Foreskin fibroblast (primary cell): ENCODE measurements at places on chromosomes 2 and 18.
A peak's percentile ranks its signal among the peaks of the same experiment; 100 is the strongest.

DNA sequence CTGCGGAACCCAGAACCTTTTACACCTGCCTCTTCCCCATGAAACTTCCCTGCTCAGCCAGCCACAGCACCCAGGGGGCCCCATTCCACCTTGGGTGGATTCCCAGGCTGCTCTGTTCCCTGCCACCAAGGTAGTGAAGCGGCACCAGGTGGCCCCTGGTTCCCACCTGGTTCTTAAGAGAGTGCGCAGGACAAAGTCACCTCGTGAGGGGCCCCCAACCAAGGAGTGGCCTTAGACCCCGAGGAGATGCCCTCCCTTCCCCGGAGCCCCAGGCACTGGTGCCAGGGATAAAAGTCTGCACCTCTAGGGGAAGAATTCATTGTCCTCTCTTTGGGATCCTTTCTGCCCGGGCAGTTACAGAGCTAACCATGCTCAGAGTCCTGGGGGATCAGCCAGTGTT lies 3.1 kb upstream of the LPIN1 start:
- DNase-seq: no peak

- DNase-seq: no peak
Measured at GRCh38 chr2:69359371-69359770, 27.7 kb downstream of the GFPT1 start.

GRCh38 chr2:218485986-218486667 lies 67.2 kb downstream of the VIL1 start:
- DNase-seq: no peak

DNA sequence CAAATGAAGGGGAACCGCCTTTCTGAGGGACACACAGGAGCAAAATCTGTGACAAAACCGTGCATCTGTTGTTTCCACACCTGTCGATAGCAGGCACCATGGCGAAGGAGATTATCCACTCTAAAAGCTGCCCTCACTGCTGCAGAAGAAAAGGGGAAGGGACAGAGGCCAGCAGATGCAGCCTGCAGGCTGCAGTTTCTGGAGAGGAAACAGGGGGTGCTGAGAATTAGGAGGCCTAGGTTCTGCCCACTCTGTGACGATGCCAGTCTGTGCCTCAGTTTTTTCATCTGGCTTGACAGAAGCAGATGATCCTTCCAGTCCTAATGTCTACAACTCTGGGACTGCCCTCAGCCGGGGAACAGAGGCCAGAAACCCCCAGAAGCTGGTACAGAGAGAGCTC lies 17.7 kb downstream of the PAX8 start:
- no peak for DNase-seq

GRCh38 chr2:152813351-152813750 lies 94.9 kb downstream of the ARL6IP6 start:
- DNase-seq: no peak

- peak; percentile 44 for DNase-seq
Measured at GRCh38 chr2:23537991-23538390, 153.0 kb downstream of the KLHL29 start.

GRCh38 chr18:58584200-58585127 lies 44.4 kb downstream of the ALPK2 start:
- peak; percentile 81 for DNase-seq

GRCh38 chr18:67300498-67300897 lies 216.0 kb downstream of the DSEL start:
- DNase-seq: no peak

DNA sequence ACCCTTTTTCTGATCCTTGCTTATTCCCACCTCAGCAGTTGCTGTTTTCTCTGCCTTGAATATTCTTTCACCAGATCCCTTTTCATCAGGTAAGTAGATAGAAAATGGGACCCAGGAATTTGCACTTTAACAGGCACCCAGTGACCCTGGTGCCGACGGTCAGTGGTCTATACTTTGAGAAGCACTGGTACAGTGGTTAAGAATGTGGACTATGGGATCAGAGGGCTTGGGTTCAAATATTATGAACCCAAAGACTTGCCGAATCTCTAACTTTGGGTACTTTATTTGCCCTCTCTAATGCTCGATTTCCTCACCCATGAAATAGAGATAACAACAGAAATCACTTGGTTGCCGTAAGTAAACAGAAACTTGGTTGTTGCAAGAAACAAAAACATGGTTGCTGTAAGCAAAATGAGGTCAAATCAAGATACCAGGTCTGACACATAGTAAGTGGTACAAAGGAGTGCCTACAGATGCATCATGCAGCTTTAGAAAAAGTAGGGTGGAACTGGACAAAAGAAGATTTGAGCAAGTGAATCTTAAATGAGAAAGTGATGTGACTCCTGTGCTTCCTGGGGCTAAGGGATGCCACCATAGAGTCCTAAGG lies 69.5 kb upstream of the GLS start:
- DNase-seq: no peak

GRCh38 chr2:70690846-70691245 lies 77.2 kb downstream of the ADD2 start:
- no peak for DNase-seq

DNA sequence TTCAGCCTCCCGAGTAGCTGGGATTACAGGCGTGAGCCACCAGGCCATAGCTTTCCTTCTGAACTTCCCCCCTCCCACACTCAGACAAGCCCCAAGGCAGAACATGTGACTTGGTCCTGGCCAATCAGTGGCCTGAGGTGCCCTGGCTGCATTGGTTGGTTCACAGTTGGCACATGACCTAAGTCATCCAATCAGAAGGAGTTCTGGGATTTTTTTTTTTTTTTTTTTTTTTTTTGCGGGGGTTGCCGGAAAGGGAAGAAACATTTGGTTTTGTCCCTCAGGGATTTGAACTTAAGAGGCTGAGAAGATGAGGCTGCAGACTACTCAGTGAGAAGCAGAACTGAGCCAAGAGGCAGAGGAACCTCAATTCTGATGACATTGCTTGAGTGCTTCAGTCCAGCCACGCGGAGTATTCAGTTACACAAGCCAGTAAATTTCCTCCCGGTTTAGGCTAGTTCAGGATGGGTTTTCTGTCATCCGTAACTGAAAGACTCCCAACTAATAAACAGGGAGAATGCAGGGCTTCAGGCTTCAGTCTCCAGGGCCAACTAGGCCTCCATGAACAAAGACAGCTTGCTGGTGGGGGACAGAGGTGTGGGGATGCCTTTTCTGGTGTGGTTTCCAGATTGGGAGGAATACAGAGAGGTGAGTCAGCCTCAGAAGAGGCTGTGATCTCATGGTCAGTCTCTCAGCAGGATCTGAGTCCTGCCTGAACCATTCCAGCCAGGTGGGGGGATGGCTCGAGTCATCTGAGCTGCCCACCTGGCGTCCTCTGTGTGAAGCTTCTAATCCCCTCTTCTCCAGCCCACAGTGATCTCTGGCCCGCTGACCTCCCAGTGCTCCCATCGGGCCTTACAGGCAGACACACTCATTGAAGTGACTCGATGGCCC lies 9.2 kb downstream of the PTMA start:
- peak; percentile 73 for DNase-seq

DNA sequence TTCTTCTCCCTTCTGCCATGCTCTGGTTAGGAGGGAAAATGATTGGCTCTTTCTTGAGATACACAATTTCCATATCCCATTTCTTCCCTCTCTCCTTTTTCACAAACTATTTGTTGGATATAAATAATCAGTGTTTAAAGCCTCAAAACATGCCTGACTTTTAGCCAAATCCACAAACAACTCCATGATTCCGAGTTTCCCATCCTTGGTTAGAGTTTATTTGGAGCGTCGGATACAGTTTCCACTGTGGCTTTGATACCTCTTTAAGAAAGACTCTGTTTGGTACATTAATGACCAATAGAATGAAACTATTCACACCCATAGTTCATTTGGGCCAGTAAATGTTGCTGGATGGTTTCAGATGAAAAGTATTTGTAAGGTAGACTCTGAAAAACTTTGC lies 5.9 kb upstream of the FHL2 start:
- DNase-seq: no peak

DNA sequence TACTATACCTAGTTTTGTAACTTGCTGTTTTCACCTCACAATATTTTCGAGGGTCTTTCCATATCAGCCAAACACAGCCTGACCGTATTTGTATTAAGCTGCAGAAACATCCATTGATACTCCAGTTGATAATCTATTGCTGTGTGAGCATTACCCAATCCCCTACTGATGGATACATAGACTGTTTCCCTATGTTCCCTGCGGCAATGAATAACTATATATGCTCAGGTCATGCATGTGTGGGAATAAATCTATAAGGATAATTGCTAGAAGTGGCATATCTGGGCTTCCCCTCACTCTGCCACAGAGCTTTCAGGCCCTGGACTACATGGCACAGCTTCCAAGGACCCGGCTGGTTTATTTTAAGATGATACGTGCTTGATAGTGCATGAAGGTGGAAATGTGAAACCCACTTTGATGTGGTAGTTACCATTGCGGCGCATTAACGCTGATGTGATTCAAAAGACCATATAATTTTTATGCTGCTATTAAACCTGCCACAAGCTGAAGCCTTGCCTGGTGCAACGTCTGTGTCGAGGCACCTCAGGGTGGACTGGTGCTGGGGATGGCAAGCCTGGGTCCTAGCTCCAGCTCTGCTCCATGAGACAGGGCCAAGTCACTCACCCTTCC lies 130.8 kb upstream of the MSH6 start:
- no peak for DNase-seq

GRCh38 chr18:52242711-52243110 lies 97.3 kb upstream of the DCC start:
- no peak for DNase-seq

- no peak for DNase-seq
Measured at GRCh38 chr2:134262684-134263083, 8.8 kb downstream of the MGAT5 start.

GRCh38 chr2:25831746-25832449 lies 46.4 kb downstream of the ASXL2 start:
- no peak for DNase-seq

DNA sequence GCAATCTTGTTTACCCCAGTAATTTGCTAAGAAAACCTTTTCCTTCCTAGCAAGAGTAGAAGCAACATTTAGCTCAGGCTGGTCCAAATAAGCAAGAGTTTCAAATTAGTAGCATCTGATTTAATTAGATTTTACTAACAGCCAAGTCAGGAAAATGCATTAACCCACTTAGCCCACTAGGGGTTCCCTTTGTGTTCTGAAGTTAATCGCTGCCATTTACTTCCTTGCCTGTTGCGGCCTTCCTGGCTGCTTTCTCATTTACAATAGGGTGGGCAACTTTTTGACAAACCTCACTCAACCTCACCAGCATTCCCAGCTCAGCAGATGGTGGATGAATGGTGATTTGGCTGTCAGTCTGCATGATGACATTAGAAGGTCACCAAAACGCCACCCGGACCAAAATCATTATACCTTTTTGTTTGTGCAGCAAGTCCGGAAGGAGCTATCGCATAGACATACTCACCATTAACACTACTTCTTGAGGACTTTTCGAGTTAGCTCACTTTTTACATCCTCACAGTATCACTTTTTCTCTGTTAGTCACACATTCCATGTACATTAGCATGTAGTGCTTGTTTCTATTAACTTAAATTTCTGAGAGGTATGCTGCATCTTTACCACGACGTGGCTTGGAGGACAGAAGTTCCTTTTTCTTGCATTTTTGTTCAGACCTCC lies 101.5 kb upstream of the SETBP1 start:
- DNase-seq: peak; percentile 69

DNA sequence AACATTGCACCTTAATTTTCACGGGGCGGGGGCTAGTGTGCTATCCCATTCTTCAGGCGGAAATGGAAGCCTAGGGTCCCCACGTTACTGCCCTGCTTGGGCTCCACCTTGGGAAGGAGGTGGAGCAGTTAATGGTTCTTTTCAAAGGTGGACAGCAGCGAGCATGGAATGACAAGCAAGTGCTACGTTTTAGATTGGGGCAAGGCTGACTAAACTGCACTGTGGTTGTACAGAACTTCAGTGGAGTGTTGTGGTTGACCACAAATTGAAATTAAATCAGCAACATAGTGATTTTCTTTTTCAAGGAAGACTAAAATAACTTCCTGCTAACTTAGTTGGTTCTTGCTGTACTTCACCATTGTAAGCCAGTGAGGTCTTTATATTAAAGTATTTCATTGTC lies 47.0 kb downstream of the CHRNA1 start:
- DNase-seq: peak; percentile 13

- no peak for DNase-seq
Measured at GRCh38 chr2:79180092-79180491, 20.5 kb upstream of the REG3A start.

DNA sequence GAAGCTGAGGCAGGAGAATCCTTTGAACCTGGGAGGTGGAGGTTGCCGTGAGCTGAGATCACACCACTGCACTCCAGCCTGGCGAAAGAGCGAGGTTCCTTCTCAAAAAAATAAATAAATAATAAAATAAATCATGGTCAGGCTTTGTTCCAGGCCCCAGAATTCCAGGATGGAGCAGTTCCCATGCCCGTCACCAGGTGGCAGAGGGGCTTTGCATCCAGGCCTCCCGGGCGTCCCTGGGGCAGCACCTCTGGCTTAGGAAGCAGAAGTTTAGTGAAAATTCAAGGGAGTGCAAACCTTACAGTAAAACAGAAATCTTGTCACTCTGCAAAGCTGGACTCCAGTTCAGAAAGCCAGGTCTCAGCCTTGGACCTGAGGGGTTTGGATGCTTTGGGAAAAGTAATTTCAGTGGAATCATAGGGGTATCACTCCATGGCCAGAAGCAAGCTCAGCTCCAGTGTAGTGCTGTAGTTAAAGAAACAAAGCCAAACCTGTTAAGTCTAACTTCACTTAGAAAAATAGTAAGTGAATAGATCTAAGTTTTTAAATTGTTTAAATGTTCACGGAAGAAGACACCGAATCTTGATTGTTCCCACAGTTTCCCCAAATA lies 512.7 kb downstream of the CMPK2 start:
- DNase-seq: peak; percentile 12

GRCh38 chr18:904218-905090 lies at the start of gene ADCYAP1:
Gene ADCYAP1 (plus strand): TSS chr18:904871. CDS start chr18:905387, 516 bp downstream.
- no peak for DNase-seq

GRCh38 chr2:219461669-219462068 lies 27.0 kb downstream of the SPEG start:
- no peak for DNase-seq

GRCh38 chr2:171318463-171318934 lies 115.3 kb downstream of the METTL8 start:
- DNase-seq: no peak

DNA sequence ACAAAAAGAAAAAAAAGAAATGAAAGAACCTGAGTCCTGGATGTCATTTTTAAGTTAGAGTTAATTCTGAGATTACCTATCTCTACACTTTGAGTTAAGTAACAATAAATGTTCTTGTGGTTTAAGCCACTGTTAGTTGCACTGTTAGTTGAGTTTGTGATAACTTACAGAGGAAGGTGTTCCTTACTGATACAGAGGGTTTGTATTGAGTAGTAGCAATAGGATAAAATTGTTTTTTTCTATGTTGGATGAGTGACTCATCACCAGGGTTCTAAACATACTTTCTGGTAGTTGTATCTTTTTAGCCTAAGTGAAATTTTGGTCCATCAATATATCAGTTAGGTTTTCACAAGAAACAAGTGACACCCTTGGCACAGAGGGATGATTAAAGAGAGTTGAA lies 4.0 kb upstream of the LCLAT1 start:
- no peak for DNase-seq

GRCh38 chr18:55485666-55486065 lies 102.3 kb downstream of the TCF4 start:
- peak; percentile 40 for DNase-seq

- DNase-seq: no peak
Measured at GRCh38 chr2:166106431-166107015, 21.3 kb downstream of the SCN1A start.
